NCI-H1048 (cell line): ENCODE measurements at places on chromosomes 7 and 10.

GRCh38 chr7:132135746-132136385, 440.4 kb downstream of the PLXNA4 start:
- no peak for DNase-seq

DNA sequence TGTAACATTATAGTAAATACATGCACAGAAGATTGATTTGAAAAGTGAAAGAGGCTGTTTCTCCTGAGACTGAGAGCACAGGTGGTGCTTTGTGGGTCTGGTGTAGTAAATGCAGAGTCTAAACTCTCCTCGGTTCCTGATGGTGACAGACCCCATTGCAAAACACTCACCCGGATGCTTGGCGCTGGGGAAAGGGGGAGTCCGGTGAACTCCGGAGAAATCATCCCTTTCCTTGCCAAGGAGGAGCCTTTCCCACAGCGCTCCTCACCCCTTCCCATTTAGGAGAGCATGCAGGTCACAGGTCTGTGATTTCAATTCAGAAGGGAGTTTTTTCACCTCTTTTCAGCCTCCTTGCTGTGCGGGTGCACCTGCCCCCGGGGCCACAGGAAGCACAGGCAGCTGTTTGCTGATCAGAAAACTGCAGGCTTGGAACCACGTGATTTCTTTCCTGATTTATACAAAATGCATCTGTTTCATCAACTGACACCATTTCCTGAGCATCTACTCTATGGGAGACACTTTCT, 75.6 kb upstream of the LYZL2 start:
- no peak for DNase-seq

GRCh38 chr10:68721673-68722335, 765 bp downstream of the CCAR1 start:
- no peak for DNase-seq

GRCh38 chr7:130987092-130987491, 253.1 kb upstream of the KLF14 start:
- DNase-seq: no peak

GRCh38 chr7:32142649-32143048, 72.4 kb upstream of the PDE1C start:
- DNase-seq: no peak

GRCh38 chr7:27095050-27095896, 527 bp downstream of the HOXA1 start:
- no peak for DNase-seq

DNA sequence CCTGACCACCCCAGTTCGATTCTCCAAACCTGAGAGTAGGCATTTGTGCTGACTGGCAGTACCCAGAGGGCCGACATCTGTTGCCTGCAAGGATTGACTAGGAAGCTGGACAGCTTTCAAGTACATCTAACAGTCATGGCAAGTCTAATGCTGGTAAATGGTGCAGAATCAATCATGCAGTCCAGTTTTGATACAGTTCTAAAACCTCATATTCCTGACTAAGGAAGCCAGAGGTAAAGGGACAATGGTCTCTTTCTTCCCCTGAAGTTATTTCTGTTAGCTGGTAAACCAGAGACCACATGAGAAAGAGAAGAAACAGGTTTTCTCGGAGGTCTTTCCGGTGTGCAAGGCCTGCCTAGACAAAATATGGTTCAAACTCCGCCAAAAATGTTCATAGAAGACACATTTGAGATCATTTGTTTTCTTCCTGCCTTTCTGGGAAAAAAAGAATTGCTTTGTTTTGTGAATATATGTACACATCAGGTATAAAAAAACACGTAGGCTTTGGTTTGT, 97.1 kb downstream of the WDR37 start:
- no peak for DNase-seq

- no peak for DNase-seq
Observed at GRCh38 chr7:120684463-120684862, 173.5 kb downstream of the TSPAN12 start.

GRCh38 chr10:130045091-130045652, 65.5 kb downstream of the C10orf143 start:
- DNase-seq: no peak

DNA sequence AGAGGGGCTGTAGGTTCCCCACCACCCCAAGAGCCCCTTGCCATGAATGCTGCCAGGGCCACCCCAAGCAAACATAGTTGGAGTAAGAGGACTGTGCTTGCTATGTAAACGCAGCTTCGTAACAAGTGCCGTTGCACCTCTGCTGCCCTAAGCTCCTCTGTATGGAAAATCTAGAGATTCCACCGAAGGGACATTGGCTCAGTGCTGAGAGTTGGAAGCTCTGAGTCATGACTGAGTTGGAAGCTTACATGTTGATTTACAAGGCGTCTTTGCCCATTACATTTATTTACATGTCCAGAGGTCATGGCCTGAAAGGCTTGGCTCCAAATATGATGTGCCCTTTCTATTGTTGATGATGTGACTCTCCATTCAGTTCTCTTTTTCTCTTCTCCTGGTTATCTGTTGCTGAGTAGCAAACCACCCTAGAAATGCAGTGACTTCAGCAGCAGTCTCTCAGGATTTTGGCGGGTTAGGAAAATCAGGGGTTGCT, 233.1 kb upstream of the TCF7L2 start:
- DNase-seq: no peak

DNA sequence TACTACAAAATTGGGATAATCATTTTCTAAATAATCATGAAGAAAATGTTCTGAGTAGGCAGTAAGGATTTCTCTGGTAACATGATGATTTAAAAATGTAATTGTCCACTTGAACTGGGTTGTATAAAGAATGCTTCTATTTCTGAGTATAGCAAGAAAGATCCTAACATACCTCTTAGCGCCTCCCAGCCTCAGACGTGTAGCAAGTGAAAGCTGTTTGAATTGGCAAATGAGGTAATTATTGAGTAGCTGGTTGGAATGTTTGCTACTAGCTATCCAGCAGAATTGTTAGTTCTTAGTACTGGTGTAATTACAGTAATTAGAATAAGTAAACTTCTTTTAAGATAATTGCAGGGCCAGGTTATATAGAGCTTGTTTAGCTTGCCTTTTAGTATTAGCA, 47.9 kb downstream of the SEPTIN7 start:
- DNase-seq: peak; percentile 9

DNA sequence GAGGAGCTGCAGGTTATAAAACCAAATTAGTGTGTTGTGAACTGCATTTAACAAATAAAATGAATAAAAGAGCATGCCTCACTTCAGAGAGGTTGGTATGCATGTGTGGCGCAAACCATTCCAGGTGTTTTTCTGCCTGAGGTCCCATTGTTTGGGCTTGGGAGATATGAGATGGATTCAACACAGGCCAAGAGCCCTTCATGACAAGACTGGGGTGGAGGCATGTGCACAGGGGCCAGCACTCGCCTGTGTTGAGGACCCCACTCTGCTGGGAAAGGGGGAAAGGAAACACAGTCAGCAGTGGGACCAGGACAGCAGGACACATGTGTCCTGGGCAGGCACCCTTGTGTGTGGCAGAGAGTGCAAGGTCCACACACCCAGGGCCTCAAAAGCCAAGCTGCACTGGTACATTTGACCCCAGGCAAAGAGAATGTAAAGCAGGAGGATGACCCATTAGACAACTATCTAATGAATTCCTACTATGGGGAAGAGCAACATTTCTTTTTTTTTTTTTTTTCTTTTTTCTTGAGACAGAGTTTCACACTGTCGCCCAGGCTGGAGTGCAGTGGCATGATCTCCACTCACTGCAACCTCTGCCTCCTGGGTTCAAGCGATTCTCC, 9.2 kb upstream of the SLC18A3 start:
- DNase-seq: no peak
